ENCODE measurements at places on chromosomes 5 and 9.

DNA sequence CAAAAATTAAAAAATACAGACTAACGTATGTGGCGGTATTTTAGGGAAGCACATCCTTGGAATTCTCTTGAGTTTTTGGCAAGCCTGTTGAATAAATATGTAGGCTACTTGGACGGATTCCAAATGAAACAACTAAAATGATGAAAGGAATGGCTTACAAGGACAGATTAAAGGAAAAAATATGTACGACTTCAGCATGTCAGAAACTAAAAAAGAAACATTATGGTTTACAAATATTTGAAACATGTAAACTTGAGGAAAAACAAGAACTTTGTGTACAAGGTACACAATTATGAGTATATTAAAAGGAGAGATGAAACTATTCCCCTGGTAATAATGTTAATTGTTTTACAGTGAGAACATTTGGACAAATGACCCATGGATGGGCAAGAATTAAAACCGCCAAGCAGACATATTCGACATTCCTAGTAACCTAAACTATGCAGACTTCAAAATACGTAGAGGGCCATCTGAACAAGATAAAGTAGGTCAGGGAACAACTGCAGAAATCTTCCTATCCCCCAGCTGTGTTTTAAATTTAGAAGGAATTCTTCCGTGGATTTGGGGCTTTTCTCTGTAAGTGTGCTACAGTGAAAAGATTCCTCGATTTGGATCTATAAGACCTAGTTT, 12.5 kb downstream of the EDIL3 start:
- no peak for DNase-seq

DNA sequence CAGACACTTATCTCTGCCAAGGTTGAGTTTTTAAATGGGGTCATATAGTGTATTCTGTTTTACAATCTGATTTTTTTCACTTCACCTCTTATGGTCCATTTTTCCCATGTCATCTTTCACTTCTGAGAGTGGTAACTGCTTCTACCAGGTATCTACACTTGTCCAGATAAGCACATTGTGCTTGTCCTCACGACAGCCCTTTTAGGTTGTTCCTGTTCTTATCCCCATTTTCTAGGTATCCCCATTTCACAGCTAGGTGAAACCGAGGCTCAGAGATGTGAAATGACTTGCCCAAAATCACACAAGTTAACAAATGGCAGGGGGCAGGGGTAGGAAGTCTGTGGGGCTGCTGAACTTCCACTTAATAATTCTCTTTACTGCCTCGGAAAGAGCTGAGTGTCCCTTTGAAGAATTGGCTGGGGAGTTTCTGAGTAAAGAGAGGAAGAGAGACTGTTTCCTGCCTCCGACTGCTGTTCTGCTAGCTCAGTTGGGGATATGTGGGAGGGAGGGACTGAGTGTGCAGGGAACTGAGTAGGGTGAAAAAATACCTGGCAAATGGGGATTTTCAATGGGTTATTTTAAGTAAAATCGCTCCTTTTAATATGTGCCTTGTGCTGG, 255.4 kb downstream of the GRIA1 start:
- DNase-seq: no peak

GRCh38 chr5:113330533-113331208, 104.1 kb downstream of the TSSK1B start:
- peak; percentile 28 for DNase-seq

DNA sequence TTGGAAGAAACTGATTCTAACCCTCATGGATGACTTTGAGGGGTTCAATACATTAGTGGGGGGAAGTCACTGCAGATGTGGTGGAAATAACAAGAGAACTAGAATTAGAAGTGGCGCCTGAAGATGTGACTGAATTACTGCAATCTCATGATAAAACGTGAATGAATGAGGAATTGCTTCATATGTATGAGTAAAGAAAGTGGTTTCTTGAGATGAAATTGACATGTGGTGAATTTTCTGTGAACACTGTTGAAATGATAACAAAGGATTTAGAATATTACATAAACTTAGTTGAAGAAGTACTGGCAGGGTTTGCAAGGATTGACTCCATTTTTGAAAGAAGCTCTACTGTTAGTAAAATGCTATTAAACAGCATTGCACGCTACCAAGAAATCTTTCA, 113.0 kb downstream of the UGCG start:
- DNase-seq: no peak

DNA sequence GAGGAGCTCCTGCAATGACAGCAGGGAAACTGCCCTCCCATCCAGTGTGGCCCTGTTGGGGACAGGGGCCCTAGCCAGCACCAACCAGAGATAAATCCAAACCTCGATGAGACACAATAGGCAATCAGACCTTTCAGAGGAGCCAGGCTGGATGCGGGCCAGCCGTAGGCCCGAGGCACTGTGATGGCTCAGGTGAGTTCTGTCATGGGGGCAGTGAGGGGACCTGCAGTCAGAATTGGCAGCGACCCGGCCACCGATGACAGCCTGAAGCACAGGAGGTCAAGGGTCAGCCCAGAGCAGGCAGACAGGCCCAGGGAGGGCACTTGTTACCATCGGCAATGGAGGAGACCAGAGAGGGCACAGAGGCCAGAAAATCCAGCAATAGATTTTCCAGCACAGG, 90.8 kb downstream of the FRMD3 start:
- DNase-seq: no peak

DNA sequence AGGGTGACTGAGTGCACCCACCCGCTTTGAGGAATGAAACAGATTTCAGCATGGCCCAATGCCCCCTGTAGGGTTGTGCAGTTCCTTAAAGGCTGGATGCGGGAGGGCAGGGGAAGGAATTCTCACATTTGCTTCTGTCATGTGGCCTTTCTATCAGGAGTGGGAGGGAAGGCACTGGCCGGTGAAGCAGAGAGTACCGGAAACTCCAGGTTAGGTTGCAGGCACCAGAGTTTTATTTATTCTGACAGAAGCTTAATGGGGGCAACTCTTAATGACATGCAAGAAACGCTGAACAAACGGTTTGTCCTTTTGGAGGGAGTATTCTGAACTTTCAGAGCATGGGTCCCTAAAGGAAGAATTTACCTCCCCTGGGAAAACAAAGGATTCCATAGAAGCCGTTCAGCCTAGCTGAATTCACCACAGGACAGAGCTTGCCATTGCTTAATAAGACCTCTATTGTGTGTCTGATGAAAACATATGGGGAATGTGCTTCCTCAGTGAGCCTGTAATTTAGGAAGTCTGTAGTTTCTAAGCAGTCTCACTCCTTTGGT, 44.1 kb upstream of the EQTN start:
- no peak for DNase-seq

DNA sequence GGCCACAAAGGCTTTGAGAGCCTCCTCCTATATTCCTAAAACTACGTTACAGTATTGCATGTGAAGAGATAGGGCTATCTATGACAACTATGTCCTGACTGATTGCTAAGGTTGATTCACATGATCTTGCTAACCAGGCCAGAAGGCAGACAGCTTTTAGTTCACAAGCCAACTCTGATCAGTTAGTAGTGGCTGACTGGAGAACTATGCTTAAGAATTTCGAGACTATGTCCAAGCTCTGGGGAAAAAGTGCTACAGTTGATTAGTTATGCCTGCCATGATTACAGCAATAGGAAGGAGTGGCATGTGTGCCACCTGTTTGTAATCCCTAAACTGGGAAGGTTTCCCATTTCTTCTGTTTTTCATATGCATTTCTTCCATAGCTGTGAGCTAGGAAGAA, 223.4 kb downstream of the DOCK8 start:
- DNase-seq: no peak

- DNase-seq: peak; percentile 76
These were observed at the start of gene PPIC for GRCh38 chr5:123036391-123037103. PPIC (minus strand) TSS chr5:123036725; CDS start chr5:123036625, 100 bp downstream.

DNA sequence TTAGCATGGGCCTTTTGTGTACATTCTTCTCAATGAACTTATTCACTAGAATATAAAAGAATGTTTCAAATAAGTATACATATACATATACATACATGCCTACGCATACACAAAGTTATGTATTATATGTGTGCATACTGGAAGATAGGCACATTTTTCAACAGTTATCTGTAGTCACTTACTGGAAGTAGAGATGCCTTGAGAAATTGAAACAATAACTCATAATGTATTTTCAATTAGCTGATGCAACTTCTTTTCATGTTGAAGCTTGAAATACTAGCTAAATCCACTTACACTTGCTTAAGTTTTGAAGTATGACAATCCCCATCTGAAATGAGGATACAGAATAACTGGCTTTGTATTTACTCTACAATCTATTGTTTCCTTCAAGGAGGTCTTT, 469.0 kb upstream of the PTGER4 start:
- DNase-seq: no peak

DNA sequence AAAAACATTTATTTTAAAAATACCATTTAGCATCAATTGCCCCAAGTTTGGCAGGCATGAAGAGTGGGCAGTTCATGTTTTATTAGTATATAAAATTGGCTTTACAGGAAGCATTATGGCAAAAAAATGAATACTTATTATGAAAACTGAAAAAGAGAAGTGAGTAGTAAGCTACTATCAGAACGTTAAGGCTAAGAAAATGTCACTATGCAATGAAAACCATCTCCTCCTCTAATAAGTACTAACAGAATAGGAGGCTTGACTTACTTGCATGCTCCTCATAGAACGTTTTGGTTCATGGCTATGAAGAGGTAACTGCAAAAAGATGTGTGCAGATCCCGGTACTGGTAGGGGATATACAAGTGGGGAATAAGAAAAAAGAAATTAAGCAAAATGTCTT, 23.6 kb downstream of the TICAM2 start:
- no peak for DNase-seq

GRCh38 chr5:167763772-167764171, 527.7 kb upstream of the WWC1 start:
- DNase-seq: no peak

- no peak for DNase-seq
These were observed 4.3 kb downstream of the SHC3 start for GRCh38 chr9:89174291-89174690.

DNA sequence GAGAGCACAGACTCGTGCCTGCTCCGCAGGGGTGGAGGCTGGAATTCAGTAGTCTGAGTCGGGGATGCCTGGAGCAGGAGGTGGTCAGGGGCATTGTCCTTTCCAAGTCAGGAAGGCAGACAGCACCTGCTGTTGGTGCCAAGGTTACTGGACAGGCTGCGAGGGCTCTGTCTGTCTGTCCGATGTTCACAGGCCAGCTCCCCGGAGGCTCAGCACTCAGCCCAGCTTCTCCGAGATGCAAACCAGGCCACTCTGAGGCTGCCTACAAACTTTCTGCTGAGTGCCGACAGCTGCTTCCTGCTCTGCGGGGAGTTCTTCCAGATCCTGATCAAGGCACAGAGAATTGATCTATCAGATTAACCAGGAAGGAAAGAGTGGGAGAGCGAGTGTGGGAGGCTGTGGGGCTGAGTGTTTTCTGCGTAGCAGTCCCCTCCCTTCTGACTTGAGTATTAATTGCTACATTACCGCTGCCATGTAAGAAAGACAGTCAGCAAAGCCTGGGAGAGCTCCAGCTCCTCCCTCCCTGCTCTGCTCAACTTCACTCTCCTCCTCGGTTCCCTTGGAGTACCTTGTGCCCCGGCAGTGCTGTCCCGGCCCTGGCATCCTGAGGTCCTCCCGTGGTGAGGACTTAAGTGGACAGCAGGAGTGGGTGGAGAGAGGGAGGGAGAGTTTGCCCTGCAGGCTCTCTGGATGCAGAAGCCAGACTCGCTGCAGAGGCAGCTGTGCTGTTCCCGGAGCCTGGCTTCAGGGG, 36.0 kb downstream of the KCNMB1 start:
- no peak for DNase-seq

DNA sequence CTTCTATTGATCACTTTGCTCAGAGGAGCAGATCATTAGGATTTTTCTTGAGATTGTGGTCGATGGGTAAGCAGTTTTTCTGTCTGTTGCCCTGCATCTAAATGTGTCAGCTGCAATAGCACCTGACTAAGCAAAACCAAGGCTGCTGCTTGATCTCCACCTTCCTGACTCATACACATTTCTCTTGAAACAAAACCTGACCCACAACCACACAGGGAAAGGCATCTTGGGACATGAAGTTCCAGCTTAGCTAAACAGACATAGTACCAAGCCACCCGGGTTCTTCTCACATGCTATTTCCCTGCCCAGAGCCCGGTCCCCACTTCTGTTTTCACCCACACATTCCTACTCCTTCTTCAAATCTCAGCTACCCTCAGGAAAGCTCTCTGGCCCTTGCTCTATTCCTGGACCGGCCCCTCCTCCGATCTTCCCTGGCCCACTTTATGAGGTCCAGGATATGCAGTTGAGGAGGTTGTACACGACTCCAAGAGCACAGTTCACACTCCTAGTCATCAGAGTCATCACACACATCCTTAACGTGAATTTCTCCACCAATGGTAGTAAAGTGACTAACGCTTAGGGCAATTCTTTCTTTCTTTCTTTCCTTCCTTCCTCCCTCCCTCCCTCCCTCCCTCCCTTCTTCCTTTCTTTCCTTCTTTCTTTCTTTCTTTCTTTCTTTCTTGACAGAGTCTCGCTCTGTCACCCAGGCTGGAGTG, 16.0 kb upstream of the ZBTB43 start:
- DNase-seq: no peak

DNA sequence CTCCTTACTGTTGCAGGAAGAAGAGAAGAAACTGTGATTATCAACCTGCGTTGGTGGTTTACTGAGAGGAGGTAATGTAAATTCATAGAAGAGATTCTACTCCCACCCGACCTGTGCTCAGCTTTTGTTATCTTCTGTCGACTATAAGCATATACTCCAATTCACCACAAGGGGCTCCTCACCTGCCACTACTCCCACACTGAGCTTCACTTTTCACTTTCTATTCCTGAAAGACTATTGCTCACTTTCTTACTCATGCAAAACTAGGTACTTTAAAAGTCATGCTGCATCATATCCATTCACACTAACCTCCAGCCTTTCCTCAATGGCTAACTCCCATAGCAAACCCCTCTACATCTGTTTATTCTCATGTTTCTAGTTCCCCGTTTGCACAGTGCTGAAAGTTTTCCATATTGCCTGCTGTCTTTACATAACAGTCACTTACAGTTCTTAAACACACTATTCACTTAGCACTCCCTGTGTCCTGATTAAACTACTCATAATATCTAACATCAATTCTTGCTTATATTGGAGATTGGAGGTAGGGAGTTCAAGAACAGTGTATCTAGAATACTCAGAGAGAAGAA, 1062.6 kb downstream of the NR2F1-AS1 start:
- DNase-seq: peak; percentile 14

- DNase-seq: no peak
These were observed 58.8 kb downstream of the COL27A1 start for GRCh38 chr9:114214181-114214580.

GRCh38 chr5:24391816-24392215, 253.0 kb downstream of the CDH10 start:
- no peak for DNase-seq

GRCh38 chr5:61330341-61330844, 1.7 kb upstream of the ZSWIM6 start:
- DNase-seq: no peak
